ENCODE measurements at places on chromosomes 1 and 21.

DNA sequence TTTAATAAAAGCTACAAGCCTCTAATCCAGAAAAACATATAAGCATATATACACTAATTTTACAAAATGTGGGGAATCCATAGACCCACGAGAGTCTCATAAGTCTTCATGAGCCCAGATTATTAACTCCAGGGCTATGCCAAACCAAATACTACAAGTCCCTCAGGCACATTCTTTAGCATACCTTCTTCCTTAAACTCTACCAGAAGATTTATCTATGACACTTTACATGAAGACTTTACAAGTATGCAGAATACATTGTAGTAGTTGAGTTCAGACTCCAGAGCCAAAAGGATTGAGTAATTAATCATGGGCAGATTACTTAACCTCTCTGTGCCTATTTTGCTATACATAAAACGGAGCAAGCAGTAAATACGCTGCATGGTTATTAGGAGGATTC is 793.7 kb upstream of the ADGRL2 start:
- DNase-seq, result no peak

DNA sequence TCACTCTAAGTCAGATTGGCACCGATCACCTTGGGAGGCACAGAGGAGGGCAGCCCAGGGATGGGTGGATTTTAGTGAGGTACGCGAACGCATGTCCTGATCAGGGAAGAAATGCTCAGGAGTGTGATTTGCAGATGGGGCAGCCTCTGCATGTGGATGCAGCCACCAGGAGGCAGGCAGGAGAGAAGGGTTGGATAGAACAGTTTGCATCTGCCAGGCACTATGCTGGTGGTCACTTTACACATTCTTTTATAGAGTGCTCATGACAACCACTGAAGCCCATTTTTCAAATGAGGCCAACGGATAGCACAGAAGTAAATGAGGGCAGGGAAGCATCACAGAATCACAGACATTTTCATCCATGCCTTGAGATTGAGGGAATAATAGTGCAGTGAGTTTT is 5.7 kb downstream of the LAMB3 start:
- DNase-seq, result no peak

GRCh38 chr1:153677718-153678518 is 570 bp upstream of the NPR1 start:
- DNase-seq, result peak; percentile 56

GRCh38 chr1:193592317-193592716 is 405.9 kb upstream of the B3GALT2 start:
- no peak for DNase-seq

- no peak for DNase-seq
Measured at GRCh38 chr1:243944429-243945160, 94.6 kb upstream of the AKT3 start.

DNA sequence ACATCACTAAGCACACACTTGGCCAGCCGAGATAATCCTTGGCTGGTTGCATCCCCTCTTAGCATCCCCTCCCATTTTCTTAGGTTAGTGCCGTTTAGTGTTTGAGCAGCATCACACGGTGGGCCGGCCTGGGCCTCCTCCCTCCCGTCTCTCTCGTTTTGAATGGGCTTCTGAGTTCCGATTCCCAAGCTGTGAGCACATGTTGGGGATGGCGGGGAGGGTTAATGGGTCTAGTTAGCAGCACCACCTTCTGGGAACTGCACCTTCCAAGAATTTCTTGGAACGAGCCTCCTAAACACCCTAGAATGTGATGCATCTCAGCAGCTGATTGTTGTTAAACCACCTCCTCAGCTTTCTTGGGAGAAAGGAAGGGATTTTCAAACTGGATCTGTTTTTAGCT is 73.3 kb downstream of the CNIH3 start:
- no peak for DNase-seq

GRCh38 chr1:23784846-23785245 is 6.1 kb upstream of the LYPLA2 start:
- DNase-seq, result no peak

GRCh38 chr1:10620776-10621175 is 146.0 kb downstream of the PEX14 start:
- DNase-seq, result no peak

- DNase-seq, result peak; percentile 39
Measured at GRCh38 chr1:23720256-23720995, 22.8 kb upstream of the ELOA start.

DNA sequence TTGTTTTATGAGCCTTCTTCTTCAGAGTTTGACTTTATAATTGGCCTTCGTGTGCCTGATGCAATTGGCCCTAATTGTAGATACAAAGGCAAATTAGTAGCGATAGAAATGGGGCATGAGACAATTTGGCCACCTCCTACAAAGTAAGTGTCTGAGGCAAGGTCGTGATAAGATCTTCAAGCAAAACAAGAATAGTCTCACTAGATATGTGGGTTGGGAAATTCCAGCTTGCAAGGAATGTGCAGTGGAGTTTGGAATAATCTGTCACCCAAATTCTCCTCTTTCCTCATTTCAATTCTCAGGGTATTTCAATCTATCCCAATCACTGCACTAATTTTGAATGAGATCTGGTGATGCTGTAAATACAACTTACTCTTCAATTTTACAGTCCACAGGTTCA is 11.4 kb upstream of the TSNAX start:
- no peak for DNase-seq

GRCh38 chr1:12562955-12563576 is 54.9 kb downstream of the DHRS3 start:
- DNase-seq, result no peak

DNA sequence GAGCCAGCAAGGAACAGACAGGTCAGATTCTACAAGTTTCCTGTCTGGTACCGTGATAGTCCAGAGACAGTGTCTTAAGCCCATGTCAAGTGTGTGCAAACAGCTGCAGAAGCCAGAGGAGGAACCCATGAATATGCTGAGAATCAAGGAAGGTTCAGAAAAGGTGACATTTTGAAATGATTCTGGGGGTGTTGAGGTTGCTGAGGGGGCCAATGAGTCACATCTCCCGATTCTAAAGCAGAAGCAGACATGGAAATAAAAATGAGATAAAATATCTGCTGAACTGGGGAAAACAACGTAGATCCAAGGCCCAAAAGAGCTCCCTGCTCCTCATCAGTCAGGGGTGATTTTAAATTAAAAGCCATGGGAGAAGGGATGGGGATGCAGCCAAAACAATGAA is 15.8 kb upstream of the SYT6 start:
- DNase-seq, result no peak

- DNase-seq, result no peak
Measured at GRCh38 chr21:39156024-39156423, 27.2 kb downstream of the PSMG1 start.

DNA sequence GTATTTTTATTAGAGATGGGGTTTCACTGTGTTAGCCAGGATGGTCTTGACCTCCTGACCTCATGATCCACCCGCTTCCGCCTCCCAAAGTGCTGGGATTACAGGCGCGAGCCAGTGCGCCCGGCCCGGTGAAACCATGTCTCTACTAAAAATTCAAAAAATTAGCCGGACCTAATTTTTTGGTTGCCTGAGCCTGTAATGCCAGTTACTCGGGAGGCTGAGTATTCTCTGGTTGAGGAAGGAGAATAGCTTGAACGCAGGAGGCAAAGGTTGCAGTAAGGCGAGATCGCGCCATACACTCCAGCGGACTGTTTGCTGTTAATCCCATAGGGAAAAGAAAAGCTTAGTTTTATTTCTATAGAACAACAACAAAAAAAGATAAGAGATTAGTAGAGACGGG is 29.9 kb upstream of the HJV start:
- peak; percentile 13 for DNase-seq

DNA sequence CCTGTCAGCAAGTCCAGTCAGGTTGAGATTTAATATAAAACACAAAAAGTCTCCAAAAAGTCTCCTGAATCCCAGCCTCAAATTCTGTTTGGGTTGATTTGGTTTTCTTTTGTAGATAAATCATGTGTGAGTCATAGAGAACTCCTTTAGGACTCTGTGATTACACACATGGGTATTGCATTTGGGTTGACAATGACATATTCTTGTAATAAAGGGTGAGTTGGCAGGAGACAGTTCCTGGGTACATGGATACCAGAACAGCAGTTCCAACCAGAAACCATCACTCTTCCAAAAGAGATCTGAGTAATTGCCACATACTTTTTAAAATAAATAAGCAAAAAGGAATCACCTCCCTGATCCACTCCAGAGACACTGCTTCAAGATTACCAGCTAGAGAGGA is 8.9 kb downstream of the CR2 start:
- no peak for DNase-seq

GRCh38 chr1:231719485-231720183 is 93.0 kb downstream of the DISC1 start:
- DNase-seq, result no peak

GRCh38 chr1:46676531-46676930 is 4.9 kb downstream of the TEX38 start:
- DNase-seq, result no peak

DNA sequence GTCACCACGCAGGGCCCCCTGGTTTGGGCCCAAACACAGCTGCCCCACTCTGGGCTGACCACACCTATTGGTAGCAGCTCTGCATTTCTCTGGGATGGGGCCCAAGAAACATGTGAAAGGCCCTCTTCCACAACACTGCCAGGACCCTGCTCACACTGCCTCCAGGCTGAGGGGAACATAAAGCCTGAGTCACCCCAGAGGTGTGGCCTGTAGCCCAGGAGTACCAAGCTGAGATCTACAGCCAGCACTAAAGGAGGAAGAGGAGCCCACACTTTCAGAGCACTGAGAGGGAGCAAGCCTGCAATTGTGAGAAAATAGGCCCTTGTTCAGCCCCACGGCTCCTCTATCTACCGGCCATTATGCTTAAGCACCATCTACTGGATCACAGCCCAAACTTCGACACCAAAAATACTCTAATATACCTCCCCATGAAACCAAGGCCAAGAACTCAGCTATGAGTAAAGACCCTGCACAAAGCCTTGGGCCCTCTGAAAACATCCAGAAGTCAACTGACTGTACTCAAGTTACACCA is 14.4 kb upstream of the OR2T10 start:
- peak; percentile 17 for DNase-seq

DNA sequence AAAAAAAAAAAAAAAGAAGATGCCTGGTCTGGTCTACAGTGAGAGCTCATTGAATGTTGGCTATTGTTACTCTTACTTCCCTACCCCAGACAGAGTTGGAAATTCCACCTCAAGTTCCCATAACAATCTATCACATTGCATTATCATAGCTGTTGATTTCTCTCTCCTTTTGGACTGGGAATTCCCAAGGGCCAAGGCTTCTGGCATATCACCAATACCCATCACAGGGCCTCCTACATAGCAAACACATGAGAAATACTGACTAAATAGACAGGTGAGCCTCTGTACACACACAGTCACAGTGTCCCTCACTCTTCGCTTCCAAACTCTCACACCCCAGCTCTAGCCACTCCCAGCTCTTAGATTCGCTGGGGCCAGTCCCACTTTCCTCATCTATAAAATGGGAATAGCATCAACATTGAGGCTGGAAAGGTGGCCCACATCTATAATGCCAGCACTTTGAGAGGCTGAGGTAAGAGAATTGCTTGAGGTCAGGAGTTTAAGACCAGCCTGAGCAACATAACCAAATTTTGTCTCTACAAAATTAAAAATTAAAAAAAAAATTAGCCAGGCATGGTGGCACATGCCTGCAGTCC is 6.4 kb downstream of the PTAFR start:
- no peak for DNase-seq

DNA sequence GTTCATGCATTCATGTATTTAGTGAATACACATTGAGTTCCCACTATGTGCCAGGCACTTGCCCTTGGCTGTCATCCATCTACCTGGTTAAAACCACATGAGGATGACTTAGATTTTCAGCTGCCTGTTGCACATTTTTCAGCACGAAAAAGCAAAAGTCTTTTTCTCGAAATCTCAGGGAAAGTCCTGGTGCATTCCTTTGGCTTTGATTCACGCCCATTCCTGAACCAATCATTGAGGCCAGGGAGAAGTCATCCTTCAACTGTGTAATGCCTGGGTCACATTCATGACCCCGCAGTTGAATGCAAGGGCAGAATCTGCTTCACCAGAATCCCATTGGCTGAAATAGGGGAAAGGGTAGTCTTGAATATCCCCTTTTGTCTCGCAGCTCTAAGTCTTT is 84.4 kb downstream of the RNF220 start:
- DNase-seq, result no peak

- no peak for DNase-seq
Measured at GRCh38 chr1:28249013-28249865, 10.1 kb upstream of the SESN2 start.

DNA sequence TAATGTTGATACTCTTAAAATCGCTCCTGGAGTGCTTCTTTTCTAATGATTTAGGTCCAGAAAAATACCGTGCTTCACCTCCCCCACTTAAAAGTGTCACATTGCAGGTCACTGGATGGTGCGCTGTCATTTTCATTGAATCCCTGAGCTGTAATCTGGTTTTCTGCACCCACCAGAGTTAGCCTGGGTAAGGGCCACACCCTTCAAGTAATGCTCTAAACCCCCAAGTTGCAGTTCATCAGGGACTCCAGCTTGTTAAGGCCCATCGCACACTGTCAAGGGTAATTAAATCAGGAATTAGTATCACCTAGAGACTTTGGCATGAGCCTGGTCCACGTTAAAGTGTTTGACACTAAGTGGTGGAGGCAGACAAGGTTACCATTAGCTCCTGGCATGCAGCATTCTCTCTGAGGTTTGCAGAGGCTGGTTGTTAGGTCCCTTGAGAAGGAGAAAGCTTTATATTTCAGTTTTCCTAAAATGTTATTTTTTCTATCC is 34.0 kb downstream of the ASTN1 start:
- DNase-seq, result no peak

DNA sequence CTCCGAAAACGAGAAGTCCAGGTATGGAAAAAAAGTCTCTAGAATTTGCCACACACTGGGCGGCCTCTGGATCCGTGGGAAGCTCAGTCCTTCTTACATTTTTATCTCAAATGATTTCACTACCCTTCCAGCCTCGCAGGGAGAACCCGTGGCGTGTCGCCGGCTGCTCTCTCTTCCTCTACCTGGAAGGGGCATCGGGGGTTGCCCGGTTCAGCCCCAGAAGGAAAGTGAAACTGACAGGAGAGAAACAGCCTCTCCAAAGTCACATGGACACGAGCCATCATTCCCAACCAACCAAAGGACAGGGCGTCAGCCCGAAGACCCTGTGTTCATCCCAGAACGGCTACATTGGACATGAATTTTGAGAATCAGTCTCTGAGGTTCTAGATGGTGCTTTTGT is 182.5 kb downstream of the ADSS2 start:
- DNase-seq, result no peak

DNA sequence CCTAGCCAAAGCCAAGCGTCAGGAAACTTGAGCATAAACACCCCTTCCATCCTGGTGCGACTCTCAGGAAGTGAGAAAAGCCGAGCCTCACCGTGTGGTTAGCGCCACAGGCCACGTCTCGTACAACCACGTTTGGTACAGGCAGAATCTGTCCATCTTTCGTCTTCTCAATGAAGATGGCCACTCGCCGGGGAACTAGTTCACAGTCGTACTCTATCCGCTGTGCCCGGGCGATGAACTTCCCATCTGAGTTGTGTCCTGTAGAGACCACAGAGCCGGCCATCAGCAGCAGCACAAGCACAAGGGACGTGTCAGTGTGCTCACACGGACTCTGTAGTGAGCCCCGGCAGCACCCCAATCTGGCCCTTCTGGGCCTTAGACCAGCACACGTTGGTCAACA is 23.1 kb downstream of the RCC2 start:
- no peak for DNase-seq

GRCh38 chr1:20211511-20211931 is 25.2 kb upstream of the PLA2G2C start:
- DNase-seq, result no peak

- DNase-seq, result no peak
Measured at GRCh38 chr1:184524248-184524647, 137.4 kb downstream of the C1orf21 start.

- DNase-seq, result no peak
Measured at GRCh38 chr1:202250982-202251381, 57.4 kb downstream of the LGR6 start.
